BJ (cell line): ENCODE measurements at places on chromosomes 5 and 9.
A peak's percentile ranks its signal among the peaks of the same experiment; 100 is the strongest.

DNA sequence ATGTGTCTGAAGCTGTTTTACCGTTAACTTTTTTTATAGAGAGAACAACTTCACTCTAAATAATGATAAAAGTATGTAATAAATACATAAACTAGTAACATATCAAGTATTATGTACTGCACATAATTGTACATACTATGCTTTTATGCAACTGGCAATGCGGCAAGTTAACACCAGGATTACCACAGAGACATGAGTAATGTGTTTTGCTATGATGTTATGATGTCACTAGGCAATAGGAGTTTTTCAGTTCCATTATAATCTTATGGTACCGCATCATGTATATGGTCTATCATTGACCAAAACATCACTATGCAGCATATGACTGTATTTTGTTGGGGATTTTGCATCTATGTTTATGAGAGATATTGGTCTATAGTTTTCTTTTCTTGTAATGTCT lies 326.4 kb upstream of the TARS1 start:
- DNase-seq: no peak

GRCh38 chr9:129379181-129379836 lies 201.2 kb upstream of the IER5L start:
- no peak for DNase-seq

- no peak for DNase-seq
Observed at GRCh38 chr5:131787736-131788135, 9.1 kb downstream of the FNIP1 start.

DNA sequence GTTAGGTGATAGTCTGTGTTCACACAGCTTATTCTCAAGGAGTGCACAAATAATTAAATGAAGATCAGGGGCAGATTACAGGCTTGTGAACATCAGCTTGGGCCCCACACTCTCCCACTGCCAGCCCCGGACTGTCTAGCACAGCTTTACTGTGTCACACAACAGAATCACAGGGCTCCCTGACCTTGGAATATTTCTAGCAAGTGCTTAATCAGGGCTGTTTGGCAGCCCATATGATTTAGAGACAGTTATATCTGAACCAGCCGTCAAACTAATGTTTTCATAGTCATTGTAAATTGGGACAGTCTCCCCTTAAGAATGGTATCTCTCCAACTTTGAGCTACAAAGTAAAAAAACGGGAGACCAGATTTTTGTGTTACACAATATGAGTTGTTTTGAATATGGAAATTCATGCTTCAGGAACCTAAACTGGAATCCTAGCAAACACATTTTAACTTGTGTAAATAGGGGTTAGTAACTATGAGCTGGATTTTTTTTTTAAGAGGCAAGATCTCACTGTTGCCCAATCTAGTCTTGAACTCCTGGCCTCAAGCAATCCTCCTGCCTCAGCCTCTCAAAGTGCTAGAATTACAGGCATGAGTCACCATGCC lies 517.6 kb downstream of the BNC2 start:
- DNase-seq: no peak

GRCh38 chr5:177537389-177538361 lies 16.7 kb downstream of the FAM193B start:
- DNase-seq: peak; percentile 52

GRCh38 chr5:102090770-102091169 lies 205.3 kb downstream of the SLCO4C1 start:
- DNase-seq: no peak

DNA sequence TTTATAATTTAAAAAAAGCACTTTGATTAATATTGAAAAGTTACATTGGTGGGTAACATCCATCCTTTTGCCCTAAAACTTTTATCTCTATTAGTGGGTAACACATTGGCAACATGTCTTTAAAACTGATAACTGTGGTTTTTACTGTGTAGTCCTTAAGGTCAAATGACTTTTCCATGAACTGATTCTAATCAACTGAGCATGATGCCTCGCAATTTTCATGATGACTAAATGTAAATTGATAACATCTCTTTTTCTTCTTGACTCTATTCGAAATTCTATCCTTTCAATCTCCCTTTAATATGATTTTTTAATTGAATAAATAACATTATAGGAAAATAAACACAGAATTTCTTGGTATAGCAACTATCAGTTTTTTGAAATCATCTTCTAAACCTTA lies 6.3 kb upstream of the IL5 start:
- no peak for DNase-seq

GRCh38 chr5:56517011-56517416 lies 283.9 kb upstream of the ANKRD55 start:
- no peak for DNase-seq

DNA sequence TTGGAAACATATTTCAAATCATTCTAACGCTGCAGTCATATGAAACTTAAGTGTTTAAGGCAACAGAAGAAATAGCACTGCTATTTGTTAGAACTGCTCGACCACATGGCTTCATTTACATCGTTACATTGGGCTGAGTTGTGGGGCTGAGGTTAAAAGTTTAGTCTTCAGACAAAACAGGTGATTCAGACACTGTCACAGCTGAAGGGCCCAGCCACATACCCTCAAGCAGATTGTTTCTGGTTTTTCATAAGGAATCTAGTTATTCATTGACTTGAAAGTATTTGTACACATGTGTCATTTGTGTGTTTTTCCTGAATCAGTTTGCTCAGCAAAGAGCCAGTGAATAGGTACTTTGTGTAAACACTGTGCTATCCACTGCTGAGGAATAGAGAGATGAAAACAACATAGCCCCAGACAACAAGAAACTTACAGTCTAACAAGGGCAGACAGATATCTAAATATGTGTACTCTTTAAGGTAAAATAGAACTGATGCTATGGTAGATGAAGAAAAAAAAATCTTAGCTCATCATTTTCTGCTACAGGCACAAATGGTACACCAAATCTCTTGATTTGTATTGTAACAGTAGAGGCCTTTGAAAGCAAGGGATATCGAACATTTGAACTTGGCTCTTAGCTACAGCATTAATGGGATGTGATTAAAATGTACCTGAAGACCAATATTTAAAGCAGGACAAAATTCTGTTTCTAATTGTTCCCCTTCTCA lies 357.6 kb upstream of the RPS23 start:
- DNase-seq: peak; percentile 27

DNA sequence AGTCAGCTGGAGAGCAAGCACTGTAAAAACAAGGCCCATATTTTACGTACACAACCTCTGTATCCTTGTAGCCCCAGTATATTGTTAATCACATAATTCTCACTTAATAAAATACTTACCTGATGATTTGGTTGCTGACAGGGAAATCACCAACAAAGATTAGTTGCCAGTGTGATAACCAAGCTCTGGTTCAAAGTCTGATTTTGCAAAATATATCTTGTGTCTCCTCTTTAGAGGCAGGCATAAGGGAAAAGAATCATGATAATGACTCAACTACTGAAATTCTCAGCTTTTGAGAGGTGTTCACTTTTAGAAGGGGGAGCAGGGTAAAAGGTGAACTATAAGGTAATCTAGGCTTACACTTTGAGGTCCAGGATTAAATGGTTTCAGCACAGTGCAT lies 351.1 kb upstream of the CD180 start:
- DNase-seq: no peak

- DNase-seq: no peak
Observed at GRCh38 chr5:55039843-55040242, 15.8 kb downstream of the GZMK start.
